Psoas muscle (tissue), 8 donors: ENCODE measurements at places on chromosomes 4 and X. TPM values are rescaled to one million over a fixed set of nuclear protein-coding genes. Genes with fewer than 3 reads are reported as not detected.

The XK gene
- total RNA-seq: 3.8 TPM

The ZMAT1 gene
- total RNA-seq: 1.5 TPM

The CACNA1F gene
- total RNA-seq: not detected

The SYN1 gene
- 3.3 TPM for total RNA-seq

The SMIM10L2A gene
- total RNA-seq: 0.58 TPM

The CAPN6 gene
- total RNA-seq: 0.34 TPM
